ENCODE measurements at places on chromosomes 11 and 22. TPM values are rescaled to one million over a fixed set of nuclear protein-coding genes. Genes with fewer than 3 reads are reported as not detected.

DNA sequence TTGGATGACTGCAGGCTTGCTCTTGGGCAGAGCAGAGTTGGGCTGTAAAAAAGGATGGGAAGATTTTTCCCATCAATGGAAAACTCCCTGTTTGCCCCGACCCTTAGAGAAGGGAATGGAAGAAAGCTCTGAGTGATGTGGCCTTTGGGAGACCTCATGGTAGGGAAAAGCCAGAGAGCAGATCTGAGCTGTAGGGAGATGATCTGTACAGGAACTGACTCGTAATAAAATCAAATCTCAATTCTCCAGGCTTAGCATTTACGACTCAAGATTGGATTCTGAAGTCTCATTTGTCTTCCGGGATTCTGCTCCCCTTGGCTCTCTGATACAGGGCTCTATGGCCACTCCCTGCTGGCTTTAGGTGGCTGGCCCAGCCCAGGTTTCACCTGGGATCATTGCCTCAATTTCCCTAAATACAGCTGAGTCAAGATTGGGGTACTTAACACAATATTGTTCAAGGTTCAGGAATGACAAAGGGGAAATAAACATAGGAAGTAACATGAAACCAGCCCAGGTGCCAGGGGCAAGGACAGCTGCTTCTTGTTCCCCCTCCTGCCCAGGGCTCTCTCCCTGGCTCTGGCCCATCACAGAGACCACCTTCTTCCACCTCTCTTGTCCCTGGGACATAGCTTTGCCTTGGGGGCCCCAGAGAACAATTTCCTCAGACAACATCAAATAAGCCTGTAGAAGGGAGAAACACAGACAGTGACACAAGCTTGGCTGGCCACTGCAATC, 38.4 kb upstream of the THY1 start:
- H3K36me3 ChIP-seq = no peaks in the 10 kb centered on the region
- no peaks in the 10 kb centered on the region for H3K4me1 ChIP-seq
- no peaks in the 10 kb centered on the region for H3K27me3 ChIP-seq
- no peak overlapping the region for H3K4me3 ChIP-seq
- no peak overlapping the region for H3K27ac ChIP-seq

DNA sequence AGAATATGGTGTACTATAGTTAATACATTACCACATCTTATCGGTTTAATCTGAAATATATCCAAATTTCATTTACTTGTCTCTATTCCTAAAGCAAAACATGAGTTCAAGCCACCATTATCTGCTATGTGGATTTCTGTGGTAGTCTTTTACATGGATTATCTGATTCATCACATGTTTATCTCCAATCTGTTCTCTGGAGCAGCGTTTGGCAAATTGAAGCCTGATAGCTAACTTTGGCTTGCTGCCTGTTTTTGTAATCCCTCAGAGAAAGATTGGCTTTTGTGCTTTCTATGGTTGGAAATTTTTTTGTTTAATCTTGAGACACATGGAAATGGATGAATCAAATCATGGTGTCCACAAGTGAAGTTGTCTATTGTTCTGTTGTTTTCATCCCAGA, 274.3 kb downstream of the JRKL start:
- H3K27me3 ChIP-seq = no peaks in the 10 kb centered on the region
- DNase-seq = no peak
- no peaks in the 10 kb centered on the region for H3K4me1 ChIP-seq
- no peaks in the 10 kb centered on the region for H3K36me3 ChIP-seq
- no peak overlapping the region for H3K27ac ChIP-seq

GRCh38 chr11:94504689-94505293, 7.5 kb upstream of the C11orf97 start:
- H3K36me3 ChIP-seq = peaks cover 18% of the 10 kb centered on the region
- H3K27ac ChIP-seq = no peak overlapping the region
- no peak overlapping the region for H3K4me3 ChIP-seq
- H3K27me3 ChIP-seq = no peaks in the 10 kb centered on the region

Gene MS4A6E
- total RNA-seq = not detected

Gene SLC43A3
- total RNA-seq = 61.3 TPM

- no peak overlapping the region for H3K27ac ChIP-seq
- H3K4me3 ChIP-seq = no peak overlapping the region
These were observed 23.9 kb upstream of the TCF20 start for GRCh38 chr22:42294034-42294985.

GRCh38 chr11:83257761-83258168, 28.4 kb downstream of the CCDC90B start:
- H3K27me3 ChIP-seq = no peaks in the 10 kb centered on the region
- no peak for DNase-seq
- peaks cover 15% of the 10 kb centered on the region for H3K36me3 ChIP-seq
- no peak overlapping the region for H3K27ac ChIP-seq

GRCh38 chr11:90635151-90635550, 412.3 kb upstream of the CHORDC1 start:
- H3K4me1 ChIP-seq = no peaks in the 10 kb centered on the region
- DNase-seq = no peak
- no peaks in the 10 kb centered on the region for H3K36me3 ChIP-seq
- no peak overlapping the region for H3K4me3 ChIP-seq

- no peak overlapping the region for H3K27ac ChIP-seq
- no peak for DNase-seq
These were observed 7.0 kb upstream of the HINFP start for GRCh38 chr11:119114351-119114750.

Gene SCGB2A2
- total RNA-seq = not detected

- no peaks in the 10 kb centered on the region for H3K27me3 ChIP-seq
- H3K27ac ChIP-seq = no peak overlapping the region
- H3K36me3 ChIP-seq = no peaks in the 10 kb centered on the region
- H3K4me1 ChIP-seq = peaks cover 11% of the 10 kb centered on the region
- H3K4me3 ChIP-seq = no peak overlapping the region
These were observed 27.1 kb downstream of the RSPH14 start for GRCh38 chr22:23114721-23115020.

Gene NAA40
- total RNA-seq = 15.4 TPM

Gene MS4A6A
- 40.8 TPM for total RNA-seq
